AG09319 (cell line): ENCODE measurements at places on chromosomes 6 and 20.
A peak's percentile ranks its signal among the peaks of the same experiment; 100 is the strongest.

DNA sequence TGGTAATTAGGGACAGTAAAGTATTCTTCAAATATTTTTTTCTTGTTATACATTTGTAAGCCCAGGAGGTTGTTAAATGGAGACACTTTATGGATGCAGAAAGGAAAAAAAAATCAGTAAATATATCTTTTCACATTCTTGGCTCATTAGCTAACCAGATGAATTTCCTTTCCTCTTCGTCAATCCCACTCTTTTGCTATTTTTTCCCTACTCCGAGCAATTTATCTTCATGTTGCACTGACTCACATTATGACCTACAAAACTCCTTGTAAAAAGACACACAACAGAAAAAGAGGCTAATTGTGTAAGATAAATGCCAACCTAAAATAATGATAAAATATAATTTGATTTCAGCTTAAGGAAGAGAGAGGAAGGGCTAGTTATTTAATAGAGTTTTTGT is 472.9 kb upstream of the ZNF337 start:
- DNase-seq, result no peak

DNA sequence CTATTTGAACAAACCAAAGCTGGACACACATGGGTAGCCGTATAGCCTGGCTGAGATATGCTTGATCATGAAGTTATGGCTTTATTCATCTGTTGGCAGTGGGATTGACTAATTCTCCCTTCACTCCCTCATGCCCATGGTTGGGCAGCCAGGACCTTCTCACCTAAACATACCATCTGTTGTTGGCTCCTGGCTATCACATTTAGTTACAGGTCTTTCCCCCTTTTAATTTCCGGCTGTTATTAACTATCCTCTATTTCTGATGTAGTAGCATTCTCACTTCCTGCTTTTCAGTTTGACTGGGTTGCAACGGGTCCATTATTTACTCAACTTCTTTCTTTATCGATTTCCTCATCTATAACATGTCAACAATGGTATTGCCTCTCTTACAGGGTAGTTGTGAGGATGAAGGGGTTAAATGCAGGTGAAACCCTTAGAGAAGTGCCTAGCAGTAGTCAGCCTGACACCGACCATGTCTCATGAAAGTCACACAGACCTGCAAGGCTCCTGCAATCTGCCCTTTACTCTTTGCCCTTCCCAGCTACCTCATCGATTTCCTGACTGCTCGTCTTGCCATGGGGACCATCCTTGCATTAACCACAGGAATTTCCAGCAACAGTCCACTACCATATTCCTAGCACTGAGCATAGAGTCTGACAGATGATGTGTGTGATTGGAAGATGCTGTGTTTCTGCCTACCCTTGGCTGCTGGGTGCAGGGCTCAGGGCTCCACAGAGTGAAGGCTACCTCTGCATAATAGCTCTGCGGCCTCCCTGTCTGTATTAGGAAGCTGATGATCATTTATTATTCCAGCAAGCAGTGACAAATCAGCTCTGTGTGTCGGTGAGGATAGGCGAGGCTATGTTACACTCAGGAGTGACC is 42.2 kb downstream of the PPP1R14C start:
- no peak for DNase-seq

DNA sequence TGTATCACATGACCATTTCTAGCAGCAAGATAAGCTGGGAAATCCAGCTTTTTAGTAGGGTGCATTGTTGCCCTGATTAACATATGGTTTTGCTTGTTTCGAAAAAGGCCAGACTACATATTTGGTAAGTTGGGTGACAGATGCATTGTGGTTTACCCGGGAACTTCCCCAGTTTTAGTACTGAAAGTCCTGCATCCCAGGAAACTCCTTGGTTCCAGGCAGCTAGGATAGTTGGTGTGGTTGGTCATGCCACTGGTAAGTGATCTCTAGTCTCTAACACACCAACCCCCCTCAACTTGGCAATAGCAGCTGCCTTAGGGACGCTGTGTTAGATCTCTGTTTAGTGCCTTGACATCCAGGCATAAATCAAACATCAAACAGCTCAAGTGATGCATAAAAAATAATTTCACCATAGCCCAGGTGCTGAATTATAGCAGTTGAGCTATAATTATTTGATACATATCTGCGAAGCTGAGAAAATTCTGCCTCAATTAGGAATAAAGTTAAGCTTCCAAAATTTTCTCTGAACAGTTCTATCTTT is 216.5 kb downstream of the TFAP2C start:
- no peak for DNase-seq

DNA sequence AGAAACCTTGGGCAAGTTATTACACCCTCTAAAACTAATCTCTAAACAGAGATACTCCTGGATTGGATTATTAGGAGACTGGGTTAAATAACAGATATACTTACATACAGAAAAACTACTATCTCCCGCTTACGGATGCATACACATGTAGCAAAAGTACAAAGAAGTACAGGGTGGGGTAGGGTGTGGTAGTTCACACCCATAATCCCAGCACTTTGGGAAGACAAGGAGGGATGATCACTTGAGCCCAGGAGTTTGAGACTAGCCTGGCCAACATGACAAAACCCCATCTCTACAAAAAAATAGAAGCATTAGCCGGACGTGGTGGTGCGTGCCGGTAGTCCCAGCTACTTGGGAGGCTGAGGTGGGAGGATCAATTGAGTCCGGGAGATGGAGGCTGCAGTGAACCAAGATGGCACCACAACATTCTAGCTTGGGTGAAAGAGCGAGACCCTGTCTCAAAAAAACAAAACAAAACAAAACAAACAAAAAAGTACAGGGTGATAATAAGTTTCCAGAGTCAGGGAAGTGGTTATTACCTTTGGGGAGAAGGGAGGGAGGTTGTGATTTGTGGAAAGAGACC is 8.1 kb downstream of the PIM1 start:
- no peak for DNase-seq

DNA sequence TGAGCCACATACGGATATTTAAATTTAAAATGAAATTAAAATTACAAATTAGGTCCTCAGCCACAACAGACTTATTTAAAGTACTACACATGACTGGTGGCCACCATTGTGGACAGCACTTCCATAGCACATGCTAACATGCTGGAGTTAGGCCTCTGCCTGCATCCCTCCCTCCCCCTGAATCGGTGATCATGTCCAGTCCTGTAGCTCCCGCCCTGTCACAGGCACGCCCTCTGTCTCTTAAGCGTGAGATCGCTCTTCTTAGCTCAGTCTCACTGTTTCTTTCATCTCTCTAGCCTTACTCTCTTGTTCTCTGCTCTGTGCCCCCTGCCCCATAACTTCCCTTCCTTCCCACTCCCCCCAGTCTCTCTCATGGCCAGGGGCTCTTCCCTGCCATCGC is 28.9 kb downstream of the ELMO2 start:
- no peak for DNase-seq

DNA sequence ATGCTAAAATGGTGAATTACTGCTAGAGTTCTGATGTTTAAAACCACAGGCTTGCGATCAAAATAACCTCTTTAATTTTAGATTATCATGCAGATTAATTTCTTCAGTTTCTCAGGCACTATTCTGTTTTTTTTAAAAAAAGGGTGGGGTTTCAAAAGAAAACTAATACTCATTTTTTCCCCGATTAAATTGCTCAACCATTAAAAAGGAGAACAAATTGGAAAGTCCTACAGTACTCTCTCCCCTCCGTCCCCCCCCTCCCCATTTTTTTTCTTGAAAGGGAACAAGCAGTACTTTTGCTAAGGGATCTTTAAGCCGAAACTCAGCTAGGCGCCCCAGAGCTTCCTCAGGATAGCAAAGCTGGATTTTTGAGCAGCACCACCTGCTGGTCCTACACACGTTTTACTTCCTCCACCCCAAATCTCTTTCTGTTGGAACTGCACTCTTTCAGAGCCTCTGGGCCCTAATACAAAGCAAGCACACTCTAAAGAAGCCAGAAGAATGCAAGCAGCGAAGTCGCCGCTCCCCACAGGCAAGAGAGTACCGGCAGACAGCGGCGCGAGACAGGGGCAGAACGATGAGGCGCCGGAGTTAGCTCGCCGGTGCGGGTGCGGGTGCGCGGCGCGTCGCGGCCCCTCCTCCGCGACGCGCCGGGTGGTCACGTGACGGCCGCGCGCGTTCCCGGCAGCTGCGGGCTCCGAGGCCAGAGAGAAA is at the start of gene RNF146:
Gene RNF146 (plus strand): TSS at position 687 of the 714 bp plus-strand sequence. CDS start 13,475 bp downstream, outside the sequence.
- peak; percentile 63 for DNase-seq

- no peak for DNase-seq
Observed at GRCh38 chr20:37762716-37763485, 69.1 kb downstream of the CTNNBL1 start.

- DNase-seq, result no peak
Observed at GRCh38 chr6:84220809-84221409, 6.5 kb downstream of the CEP162 start.

- no peak for DNase-seq
Observed at GRCh38 chr6:41836660-41837052, 49.2 kb downstream of the TOMM6 start.

- no peak for DNase-seq
Observed at GRCh38 chr20:38159957-38160756, 4.9 kb downstream of the TGM2 start.

- DNase-seq, result no peak
Observed at GRCh38 chr6:5217356-5217755, 43.4 kb downstream of the LYRM4 start.

DNA sequence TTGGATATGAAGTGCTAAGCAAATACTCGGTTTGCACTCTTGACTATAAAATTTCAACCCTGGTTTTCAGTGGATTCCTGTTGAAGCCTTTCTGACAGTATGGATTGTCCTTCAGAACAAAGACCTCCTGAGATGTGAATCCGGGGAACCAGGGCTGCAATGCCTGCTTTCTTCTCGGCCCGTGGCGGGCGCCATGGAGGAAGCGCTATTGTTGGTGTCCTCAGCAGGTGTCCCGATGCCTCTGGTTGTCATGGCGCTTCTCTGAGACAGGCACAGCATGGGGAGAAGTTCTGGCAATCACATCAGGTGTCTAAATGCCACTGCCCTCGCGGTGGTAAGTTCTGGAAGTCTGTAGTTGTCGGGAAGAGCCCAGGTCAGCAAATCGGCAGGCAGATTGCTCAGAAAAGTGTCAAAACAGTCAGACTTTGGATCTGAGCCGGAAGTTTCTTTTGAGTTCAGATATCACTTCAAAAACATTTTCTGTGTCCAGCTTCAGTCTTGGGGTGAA is 188.5 kb downstream of the CDH4 start:
- no peak for DNase-seq

GRCh38 chr6:138526822-138527235 is 27.5 kb upstream of the NHSL1 start:
- no peak for DNase-seq

DNA sequence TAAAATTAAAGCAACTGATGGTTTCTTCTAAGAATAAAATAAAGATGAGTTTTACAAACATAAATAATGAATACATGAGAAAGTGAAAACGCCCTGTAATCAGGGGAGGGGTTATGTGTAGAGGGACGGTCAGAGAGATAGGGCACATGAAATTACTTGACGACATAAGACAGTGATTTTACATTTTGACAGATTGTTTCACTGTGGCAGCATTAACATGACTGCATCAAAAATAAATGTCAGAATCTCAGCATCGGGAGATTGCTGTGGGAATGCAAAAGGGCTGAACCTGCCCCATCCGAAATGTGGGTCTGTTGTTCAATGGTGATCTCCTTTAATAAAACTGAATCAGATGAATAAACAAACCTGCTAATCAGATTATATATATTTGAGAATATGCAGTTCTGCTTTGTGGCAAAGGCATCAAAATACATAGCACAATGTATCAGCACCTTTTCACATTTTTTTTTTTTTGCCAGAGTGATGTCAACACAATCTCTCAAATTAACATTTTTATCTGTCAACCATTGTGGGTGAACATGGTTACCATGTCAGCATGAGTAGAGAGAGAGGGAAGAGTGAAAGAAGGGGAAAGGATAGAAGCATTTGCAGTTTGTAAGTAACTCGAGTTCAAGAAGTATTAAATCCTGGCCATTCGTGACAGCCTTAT is 177.1 kb upstream of the MAN1A1 start:
- DNase-seq, result no peak

- DNase-seq, result no peak
Observed at GRCh38 chr6:63553208-63553607, 19.1 kb upstream of the LOC128125822 start.

- no peak for DNase-seq
Observed at GRCh38 chr6:161415302-161415855, 141.5 kb upstream of the AGPAT4 start.

GRCh38 chr6:138726757-138727097 is 46.8 kb upstream of the CCDC28A start:
- no peak for DNase-seq

DNA sequence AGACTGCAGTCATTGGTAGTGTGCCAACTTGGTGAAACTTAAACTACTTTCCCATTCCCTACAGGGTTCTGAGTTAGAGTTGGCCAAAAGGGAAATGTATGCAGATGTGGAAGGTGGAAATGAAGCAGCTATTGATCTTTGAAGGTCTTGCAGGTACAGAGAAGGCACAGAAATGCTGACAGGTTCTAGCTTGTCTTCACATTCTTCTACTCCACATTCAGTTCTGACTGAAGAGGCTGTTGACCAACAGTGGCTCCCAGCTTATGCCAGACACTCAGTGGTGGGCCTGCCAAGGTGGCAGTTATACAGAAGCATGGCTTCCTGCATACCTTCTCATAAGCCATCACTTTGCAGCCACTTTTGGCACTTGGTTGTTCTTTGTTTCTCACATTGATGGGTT is 423.9 kb downstream of the CDC5L start:
- no peak for DNase-seq

- DNase-seq, result no peak
Observed at GRCh38 chr20:8344631-8345030, 212.6 kb downstream of the PLCB1 start.

DNA sequence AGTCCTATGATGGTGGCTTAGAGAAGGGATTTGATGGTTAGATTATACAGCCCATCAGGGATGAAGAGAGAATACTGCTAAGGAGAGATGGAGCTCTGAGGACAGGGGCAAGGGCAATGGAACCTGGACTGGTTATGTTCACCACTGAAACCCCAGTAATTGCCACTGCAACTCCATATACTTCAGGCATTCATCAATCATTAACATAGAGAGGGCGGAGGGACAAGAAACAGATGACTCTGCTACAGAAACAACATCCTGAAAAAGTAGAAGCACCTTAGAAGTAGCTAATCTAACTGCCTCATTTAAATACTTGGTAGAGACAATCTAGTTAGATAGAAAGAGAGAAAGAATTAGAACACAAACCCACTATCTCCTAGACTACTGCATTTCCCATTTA is 89.8 kb downstream of the MDN1 start:
- DNase-seq, result no peak

GRCh38 chr6:150797949-150798348 is 67.6 kb upstream of the MTHFD1L start:
- no peak for DNase-seq

DNA sequence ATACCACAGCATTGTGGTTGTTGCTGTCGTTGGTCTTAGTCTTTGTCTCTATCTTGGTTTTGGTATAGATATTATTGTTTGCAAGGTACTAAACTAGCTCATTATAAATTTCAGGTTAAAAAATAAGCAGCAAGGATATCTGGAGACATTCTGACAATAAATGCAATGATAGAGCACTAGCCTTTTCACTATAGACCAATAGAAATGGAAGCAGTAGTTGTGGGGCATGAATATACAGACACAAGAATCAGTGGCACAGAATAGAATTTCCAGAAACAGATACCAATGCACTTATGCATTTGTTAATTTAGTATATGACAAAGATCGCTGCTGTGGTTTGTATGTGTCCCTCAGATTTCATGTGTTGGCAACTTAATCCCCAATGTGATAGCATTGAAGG is 31.1 kb upstream of the CFAP206 start:
- no peak for DNase-seq

- no peak for DNase-seq
Observed at GRCh38 chr20:63711085-63711645, 3.3 kb downstream of the ZGPAT start.

GRCh38 chr6:33979750-33980149 is 166.1 kb downstream of the GRM4 start:
- DNase-seq, result no peak
